ENCODE measurements at places on chromosomes 1 and 21. TPM values are rescaled to one million over a fixed set of nuclear protein-coding genes. Genes with fewer than 3 reads are reported as not detected.

Gene TMPRSS2
- 9.3 TPM for total RNA-seq

Gene GBP5
- not detected for total RNA-seq

Gene CD5L
- total RNA-seq = not detected

Gene CHI3L1
- not detected for total RNA-seq

Gene SMYD3
- 33.0 TPM for total RNA-seq

Gene APOBEC4
- total RNA-seq = not detected

Gene CRTC2
- 17.6 TPM for total RNA-seq

Gene TRIM67
- total RNA-seq = not detected

Gene TPR
- 39.3 TPM for total RNA-seq

Gene CCDC24
- 21.9 TPM for total RNA-seq

Gene LCE1C
- total RNA-seq = not detected

Gene VAV3
- 0.98 TPM for total RNA-seq

Gene NR1I3
- not detected for total RNA-seq

Gene TMEM63A
- total RNA-seq = 59.3 TPM

Gene ATP1A4
- total RNA-seq = 0.04 TPM

Gene PYCR2
- total RNA-seq = 69.0 TPM

Gene CELA3A
- total RNA-seq = not detected

Gene ASTN1
- total RNA-seq = not detected

Gene YARS1
- total RNA-seq = 115 TPM

Gene MAEL
- total RNA-seq = not detected

Gene WNT4
- total RNA-seq = 1.4 TPM

Gene RNF186
- total RNA-seq = 0.69 TPM

Gene REN
- 3.1 TPM for total RNA-seq

Gene IFI44
- 7.1 TPM for total RNA-seq

Gene CRP
- not detected for total RNA-seq

Gene CLEC20A
- not detected for total RNA-seq

All from PC-3 (cell line).